Nephron progenitor cell (in vitro differentiated cells): ENCODE measurements at places on chromosomes 5 and 9.

- DNase-seq, result no peak
Observed at GRCh38 chr5:143284521-143284920, 119.0 kb downstream of the NR3C1 start.

- no peak for DNase-seq
Observed at GRCh38 chr5:74266836-74267235, 373.7 kb downstream of the ENC1 start.

- DNase-seq, result peak; percentile 68
Observed at GRCh38 chr9:113876151-113876992, at the start of gene ZNF618. Gene ZNF618 (plus strand): TSS chr9:113876309. CDS start chr9:113876381, 72 bp downstream.

- peak; percentile 67 for DNase-seq
Observed at GRCh38 chr9:130193531-130194377, 21.6 kb downstream of the NCS1 start.

- no peak for DNase-seq
Observed at GRCh38 chr9:2955575-2955974, 111.7 kb upstream of the PUM3 start.

DNA sequence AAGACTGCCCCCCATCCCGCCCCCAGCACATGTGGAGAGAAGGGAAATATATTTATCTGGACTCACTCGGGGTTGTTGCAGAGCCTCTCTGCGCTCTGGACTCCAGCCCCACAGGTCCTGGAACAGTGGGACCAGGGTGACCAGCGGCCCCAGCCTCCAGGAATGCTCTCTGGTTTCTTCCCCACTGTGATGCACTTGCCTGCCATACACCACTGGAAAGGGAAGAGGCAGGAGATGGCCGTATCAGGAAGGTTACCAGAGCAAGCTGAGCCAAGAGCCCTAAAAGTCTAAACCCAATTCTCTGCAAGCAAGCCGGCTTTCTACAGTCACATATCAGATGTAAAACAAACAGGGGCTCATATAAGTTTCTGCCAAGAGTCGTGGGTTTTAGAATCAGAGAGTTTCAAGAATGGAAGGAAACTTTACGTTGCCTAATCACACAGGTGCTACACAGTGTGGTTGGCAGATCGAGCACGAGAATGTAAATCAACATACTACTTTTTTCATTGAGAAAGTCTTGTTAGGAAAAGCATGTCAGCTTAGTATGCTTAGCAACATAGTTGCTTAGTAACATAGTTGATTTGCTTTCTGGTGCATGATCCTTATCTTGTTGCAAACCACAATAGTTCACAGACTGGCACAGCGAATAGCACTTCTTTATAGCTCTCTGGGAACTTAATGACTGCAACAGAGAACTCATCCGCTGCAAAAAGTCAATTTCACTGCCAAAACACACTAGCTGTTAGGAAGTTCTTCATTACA lies 201.2 kb downstream of the TARS1 start:
- DNase-seq, result no peak

DNA sequence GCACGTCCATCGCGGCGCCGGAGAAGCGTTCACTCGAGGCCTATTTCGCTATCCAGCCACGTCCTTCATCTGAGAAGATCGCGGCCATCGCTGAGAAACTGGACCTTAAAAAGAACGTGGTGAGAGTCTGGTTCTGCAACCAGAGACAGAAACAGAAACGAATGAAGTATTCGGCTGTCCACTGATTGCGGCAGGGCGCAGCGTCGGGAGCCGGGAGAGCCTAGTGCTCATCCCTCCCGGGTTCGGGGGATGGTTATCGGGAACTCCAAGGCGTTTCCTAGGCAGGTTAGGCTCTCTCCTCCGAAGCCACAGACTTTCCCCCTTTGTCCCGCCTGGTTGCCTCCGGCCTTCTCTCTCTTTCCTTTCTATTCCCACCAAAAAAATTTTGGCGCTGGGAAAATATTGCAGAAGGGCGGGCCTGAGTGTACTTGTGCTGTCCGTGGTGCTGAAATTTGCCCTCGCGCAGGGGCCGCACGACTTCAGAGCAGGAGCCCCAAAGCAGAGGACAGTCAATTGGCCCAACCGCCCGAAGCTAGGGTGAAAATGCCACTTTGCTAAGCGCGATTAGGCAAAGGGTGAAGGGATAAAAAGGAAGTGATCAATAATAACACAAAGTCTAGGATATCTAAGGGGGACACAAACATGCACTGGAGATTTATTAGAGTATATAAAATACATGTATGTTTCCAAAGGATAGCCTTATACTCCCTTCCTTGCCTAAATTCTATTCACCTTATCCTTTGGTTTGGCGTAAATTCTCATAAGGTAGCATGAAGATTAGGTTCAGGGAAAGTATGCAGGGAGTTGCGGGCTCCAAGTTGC lies 1.8 kb downstream of the POU4F3 start:
- peak; percentile 92 for DNase-seq

DNA sequence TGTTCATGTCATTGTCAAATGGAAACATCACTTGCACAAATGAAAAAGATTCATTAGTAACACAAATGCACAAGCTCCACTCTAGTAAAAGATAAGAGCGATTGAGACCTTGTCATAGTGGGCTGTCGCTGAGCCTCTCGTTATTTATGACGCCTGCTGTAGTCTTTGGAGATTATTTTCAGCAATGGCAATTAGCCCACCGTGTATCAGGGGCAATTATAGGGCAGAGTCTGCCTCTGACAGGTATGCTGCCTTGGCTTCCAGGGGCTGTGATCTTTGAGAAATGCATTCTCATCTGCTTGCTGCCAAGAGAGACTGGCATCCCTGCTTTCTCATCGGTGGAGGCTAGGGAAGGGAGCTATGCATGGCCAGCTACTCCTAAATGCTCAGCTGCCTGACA lies 426.8 kb upstream of the CLINT1 start:
- no peak for DNase-seq

DNA sequence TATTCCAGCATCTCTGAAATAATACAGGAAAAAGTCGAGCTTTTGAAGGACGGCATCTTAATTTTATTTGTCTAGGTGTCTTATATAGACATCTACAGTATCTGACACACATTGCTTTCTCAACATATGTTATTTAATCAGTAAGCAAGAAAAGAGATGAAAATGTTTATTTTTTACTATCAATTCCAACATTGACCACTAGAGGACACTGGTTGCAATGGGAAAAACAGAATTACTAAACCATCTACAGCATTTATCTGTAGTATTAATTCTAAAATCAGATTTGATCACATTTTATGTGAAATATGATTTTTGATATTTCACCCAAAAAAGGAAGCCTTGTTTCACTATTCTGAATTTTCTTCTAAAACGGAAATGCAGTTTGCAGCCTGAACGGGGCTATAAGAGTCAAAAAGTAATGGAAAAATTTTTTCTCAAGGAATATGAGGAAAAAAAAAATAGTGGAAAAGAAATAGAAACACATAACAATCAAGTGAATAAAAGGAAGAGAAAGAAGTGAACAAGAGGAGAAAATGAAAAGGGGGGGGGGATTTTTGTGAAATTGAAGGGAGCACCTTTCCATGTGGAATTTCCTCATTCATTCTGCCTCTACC lies 98.6 kb downstream of the OSTF1 start:
- DNase-seq, result no peak

DNA sequence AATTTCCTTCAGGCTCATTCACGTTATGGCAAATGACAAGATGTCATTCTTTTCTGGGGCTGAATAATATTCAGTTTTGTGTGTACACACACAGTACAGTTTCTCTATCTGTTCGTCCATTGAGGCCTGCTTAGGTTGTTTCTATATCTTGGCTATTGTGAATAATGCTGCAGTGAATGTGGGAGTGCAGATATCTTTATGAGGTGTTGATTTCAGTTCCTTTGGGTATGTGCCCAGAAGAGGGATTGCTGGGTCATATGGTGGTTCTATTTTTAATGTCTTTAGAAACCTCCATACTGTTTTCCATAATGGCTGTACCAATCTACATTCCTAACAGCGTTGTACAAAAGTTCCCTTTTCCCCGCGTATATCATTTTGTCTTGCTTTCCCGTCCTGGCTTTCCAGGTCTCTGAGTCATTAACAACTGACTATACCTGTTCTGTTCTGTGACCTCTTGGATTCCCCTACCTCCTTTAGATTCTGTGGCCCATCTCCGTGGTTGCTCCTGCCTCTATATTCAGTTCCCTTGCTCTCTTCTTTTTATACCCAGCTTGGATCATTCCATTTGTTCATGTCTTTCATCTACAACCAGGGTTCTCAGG lies 6.8 kb downstream of the SNX30 start:
- DNase-seq, result no peak

- DNase-seq, result no peak
Observed at GRCh38 chr9:123225995-123226394, 42.4 kb downstream of the STRBP start.

DNA sequence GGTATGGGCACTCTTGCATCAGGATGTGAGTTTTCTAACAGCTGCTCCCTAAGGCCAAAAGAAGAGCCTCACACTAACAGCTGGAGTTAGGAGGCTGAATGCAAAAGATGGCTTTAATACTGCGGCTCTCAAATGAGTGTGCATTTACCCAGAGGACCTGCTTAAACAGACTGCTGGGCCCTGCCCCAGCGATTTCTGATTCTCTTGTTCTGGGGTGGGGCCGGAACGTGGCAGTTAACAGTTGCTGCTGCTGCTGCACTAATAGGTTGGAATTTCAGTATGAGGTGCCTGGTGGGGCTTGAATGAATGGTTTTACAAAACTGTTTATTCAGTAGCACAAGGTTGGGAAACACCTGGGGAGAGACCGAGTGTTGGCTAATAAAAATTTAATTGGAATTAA lies 26.1 kb downstream of the HMGCR start:
- no peak for DNase-seq

GRCh38 chr9:92737611-92738299 lies 26.9 kb downstream of the BICD2 start:
- DNase-seq, result no peak

DNA sequence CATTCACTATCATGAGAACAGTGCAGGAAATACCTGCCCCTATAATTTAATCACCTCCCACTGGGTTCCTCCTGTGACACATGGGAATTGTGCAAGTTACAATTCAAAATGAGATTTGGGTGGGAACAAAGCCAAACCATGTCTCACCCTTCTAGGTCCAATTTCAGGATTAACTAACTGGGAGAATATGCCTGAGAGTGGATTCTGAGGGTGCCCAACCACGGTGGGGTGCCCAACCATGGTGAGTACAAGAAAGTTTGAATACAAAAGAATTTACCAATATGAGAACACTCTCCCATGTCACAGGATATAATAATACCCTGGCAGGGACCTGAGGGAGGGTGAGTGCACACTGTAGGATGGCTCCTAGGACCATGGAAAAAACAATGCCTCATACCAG lies 17.2 kb upstream of the GDA start:
- no peak for DNase-seq

GRCh38 chr9:135210676-135211523 lies 123.4 kb downstream of the OLFM1 start:
- no peak for DNase-seq

GRCh38 chr5:124352312-124352711 lies 394.1 kb downstream of the ZNF608 start:
- no peak for DNase-seq

GRCh38 chr5:158840193-158840592 lies 259.5 kb downstream of the EBF1 start:
- no peak for DNase-seq

DNA sequence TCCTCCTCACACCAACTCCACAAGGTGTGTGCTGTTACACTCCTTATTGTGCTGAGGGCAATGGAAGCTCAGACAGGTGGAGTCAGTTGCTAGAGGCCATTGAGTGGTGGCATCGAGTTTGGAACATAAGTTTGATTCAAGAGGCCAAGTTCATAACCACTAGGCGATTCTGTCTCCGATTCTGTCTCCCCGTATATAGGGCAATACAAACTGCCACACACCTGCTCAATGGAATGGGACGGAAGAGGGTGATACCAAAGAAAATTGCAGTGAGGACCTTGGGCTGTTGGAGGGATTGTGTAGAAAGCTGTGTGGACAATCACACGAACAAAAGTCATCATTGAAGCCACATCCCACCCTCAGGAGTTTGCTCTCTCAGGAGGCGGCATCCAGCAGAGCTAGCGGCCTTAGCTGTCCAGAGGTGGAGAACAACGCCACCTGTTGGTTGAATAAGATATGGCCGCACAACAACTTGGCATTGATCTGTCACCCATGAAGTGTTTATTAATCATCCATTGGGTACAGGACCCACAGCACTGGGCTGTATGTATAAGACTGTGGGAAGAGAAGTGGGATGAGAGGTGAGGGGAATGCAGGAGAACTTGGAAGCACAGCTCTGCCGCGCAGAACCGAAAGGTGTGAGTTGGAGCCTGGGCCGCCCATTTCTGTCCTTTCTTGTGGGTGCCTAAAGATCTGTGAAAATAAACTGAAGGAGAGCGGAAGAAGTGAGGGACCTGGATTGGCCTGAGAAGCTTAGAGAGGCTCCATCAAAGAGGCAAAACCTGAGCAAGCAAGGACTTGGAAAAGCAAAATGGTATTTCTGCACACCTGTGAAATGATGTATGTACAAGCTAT lies 16.1 kb upstream of the NEUROG1 start:
- peak; percentile 84 for DNase-seq

GRCh38 chr5:118832974-118833373 lies 155.4 kb downstream of the DTWD2 start:
- no peak for DNase-seq

DNA sequence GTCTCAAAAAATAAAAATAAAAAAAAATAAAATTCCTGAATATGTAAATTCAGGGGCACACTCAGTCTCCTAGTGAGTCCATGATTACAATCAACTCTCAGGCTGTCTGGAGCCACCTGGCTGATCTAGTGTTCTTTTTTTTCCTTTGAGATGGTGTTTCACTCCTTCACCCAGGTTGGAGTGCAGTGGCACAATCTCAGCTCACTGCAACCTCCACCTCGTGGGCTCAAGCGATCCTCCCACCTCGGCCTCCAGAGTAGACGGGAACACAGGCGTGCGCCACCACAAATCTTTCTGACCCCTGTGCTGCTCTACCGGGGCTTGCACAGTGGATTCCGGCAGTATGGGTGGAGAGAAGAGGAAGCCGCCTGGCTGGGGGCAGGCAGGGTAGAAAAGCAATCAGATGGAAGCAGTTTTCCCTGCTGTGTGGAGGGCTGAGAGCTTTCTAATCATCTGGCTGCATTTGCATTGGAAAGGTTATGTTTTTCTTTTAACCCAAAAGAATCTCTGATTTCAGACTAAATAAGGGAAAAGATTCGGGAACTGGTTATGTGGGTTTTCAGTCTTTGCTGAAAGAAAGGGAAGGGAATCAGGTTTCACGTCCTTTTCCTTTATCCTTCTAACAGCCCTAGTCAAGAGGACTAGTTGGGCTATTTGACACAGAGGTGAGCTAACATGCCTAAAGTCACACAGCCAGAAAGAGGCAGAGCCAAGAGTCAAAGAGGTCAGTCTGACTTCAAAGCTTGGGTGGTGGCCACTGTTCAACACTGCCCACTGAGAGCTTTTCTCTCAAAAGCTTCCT lies 26.3 kb upstream of the CORO2A start:
- DNase-seq, result no peak

GRCh38 chr5:124843596-124843899 lies 97.1 kb upstream of the ZNF608 start:
- DNase-seq, result no peak

- DNase-seq, result no peak
Observed at GRCh38 chr9:99112750-99113413, 8.0 kb downstream of the TGFBR1 start.

GRCh38 chr5:58544195-58544594 lies 38.7 kb upstream of the RAB3C start:
- no peak for DNase-seq
